AG09309 (cell line): ENCODE measurements at places on chromosomes 3 and 15.

DNA sequence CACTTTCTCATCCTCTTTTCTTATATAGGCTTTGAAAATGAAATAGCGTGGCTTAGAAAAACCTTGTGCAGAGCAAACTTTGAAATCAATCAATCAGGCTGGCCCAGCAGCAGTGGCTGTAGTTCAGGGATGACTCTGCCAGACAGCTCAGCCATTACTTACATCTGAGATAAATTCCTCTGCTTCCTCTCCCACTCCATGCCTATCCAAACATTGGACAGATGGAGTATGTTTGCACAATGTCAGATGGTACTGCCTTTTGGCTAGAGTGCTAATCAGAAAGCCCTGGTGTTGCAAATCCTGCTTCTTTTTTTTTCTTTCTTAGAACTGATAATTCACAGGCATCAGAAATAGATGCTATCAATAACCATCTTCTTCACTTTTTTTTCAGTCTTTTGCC lies 1065.1 kb downstream of the AGBL1 start:
- DNase-seq, result peak; percentile 3

DNA sequence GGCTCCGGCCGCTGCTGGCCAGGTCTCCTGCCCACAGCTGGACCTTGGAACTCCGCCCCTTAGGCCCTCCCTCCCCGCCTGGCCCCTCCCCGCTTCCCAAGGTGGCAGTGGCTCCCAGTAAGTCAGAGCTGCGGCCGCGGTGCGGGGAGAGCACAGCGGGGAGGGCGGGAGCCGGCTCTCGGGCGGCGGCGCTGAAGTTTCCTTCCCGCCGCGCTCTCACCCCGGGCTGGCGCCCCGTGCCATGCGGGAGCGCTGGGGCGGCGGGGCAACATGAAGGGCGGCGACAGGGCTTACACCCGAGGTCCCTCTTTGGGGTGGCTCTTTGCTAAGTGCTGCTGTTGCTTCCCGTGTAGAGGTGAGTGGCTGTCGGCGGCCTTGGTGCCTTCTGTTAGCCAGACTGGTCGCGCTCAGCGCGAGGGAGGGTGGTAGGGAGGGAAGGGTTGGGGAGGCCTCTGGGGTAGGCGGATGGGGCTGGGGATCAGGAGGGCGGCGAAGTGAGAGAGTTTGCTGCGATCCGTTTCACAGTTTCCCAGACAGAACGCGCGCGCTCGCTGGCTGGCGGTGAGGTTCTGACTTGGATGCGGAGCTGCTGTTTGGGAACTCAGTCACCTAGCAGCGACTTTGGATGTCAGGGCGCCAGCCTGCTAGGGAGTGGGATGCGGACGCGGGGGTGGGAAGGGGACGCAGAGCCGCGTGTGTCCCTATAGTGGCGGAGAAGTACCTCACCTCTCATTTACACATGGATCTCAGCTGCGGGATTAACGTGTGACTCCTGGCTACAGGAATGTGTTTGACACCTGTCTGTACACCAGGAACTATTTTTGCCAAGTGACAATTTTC lies 145.5 kb upstream of the UMPS start:
- DNase-seq, result no peak

- no peak for DNase-seq
These were observed 7.5 kb downstream of the GOLIM4 start for GRCh38 chr3:168088106-168088720.

- no peak for DNase-seq
These were observed 1.5 kb downstream of the MEGF11 start for GRCh38 chr15:66251790-66252684.

GRCh38 chr3:128297401-128298138 lies 144.3 kb downstream of the EEFSEC start:
- peak; percentile 16 for DNase-seq

DNA sequence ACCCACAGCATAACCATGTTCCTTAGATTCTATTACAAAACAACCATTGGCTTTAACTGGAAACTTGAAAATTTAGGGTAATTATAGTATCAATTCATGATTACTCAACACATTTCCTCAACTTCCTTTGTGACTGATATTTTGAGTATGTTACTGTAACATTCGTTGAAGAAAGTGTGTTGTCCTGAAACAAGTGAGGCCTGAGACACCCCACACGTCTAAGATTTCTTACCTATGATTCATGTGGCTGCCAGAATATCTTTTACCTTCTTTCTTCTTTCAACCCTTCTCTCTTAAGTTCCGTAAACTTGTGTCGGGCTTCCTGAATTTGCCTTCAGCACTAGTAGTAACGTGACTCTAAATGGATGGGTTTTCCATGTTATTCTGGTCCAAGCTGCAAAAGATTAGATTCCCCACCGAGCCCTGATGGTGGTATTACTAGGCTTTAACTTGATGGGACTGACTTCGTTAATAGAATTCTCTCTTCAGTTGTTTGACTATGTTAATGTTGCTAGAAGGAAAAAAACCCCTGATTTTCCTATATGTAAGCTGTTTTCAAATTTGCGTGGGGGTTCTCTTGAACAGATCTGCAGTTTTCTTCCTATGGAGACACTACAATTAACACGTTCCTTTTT lies 296.0 kb upstream of the ICE2 start:
- no peak for DNase-seq

DNA sequence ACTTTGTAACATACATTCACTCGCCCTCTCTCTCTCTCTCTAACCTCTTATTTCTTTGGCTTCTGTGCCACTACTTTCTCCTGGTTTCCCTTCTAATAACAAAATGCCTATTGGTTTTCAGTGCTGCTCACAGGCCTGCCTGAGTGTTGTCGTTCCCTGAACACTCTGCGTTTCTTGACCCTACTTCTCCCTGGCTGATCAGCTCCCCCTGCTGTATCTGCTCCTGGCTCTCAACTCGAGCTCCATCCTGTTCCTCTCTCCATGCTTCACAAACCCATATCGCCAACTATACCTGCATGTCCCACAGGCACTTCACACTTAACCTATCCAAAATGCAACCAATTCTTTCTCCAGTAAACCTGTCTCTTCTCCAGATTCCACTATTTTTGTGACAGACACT lies 111.4 kb downstream of the OPA1 start:
- DNase-seq, result no peak

- DNase-seq, result no peak
These were observed 27.9 kb upstream of the STRIT1 start for GRCh38 chr3:155321418-155321817.

- no peak for DNase-seq
These were observed 21.7 kb downstream of the GRIP2 start for GRCh38 chr3:14518432-14518802.
